ENCODE measurements at places on chromosomes 2 and 18.

DNA sequence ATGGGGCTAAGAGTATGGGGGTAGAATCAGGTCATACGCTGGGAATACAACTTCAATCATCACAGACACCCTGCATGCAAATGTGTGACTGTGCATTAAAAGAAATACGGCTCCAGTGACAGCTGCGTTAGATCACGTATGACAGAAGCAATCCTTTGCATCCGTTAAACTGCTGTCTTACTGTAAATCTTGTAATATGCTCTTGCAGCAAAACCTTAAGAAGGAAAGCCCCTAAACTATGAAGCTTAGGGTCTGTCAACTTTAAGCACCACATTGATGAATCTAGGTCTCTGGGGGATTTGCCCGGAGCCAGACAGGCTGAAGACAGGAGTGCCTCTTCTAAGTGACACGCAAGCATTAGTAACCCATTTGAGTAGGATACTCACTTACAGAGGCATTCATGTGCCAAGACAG lies 84.7 kb upstream of the EML6 start:
- DNase-seq, result no peak

DNA sequence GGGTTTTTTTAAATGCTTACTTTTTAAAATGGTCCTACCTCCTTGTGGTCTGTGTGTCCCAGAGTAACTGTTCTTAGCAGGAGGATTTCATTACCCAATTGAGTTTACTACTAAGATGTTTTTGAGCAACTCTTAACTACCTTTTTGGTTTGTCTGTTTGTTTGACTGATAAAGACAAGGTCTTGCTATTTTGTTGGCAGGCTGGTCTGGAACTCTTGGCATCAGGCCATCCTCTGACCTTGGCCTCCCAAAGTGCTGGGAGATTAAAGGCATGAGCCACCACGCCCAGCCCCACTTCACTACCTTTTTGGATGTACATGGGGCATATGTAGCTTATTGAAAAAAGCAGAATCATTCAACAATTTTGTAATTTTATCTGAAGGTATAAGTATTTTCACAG lies 14.9 kb downstream of the MRPS9 start:
- DNase-seq, result no peak

GRCh38 chr18:4734021-4734420 lies 278.9 kb upstream of the DLGAP1 start:
- no peak for DNase-seq

DNA sequence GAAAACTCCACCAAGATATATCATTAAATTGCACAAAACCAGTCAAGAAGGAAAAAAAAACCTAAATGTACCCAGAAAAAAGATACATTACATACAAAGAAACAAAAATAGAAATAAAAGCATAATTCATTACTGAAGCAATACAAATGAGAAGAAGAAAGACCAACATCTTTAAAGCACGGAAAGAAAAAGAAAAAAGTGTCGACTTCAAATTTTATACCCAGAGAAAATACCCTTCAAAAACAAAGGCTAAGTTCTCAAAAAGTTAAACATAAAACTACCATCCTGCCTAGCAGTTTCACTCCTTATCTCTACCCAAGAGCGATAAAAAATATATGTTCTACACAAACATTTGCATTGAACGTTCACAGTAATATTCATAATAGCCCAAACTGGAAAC lies 82.0 kb downstream of the ATAD2B start:
- DNase-seq, result no peak

GRCh38 chr2:4844881-4845280 lies 847.3 kb upstream of the SOX11 start:
- DNase-seq, result no peak

DNA sequence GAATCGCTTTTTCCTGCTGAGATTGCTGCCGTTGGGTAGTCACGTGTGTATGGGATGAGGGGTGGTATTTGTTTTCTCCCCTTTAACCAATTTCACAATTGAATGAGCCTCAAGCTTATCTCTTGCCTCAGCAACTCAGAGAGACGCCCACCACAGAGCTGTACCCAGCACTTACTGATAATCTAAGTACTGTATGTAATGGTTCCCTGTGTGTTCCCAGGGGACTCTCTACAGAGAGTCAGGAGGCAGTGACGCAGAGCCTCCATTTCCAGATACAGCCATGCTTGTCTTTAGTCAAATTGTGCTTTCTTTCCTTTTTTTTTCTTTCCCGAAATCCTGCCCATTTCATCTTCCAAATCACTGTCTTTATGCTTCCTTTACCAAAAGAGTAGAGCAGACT lies 1102.1 kb upstream of the KLHL29 start:
- DNase-seq, result no peak

Data from NCI-H510A treated with DMSO at 0.1 percent for 48 hours (cell line).